NCI-H510A (cell line): ENCODE measurements at places on chromosomes 2 and 18.

GRCh38 chr2:127661072-127661649 lies 14.2 kb downstream of the LIMS2 start:
- no peak for DNase-seq

DNA sequence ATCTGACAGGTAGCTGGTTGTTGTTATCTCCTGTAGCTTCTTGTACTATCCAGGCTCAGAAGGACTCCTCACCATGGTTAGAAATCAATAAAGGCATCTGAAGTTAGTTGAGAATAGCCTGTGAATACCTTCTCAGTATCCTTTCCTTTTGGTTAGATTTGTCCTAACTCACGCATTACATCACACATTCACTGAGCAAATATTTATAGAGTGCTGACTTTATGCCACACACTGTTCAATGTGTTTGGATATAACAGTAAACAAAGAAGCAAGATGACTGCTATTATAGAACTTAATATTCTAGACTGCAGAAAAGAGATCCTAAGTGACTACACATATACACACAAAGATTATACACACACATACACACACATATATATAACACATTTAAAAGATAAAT lies 889.9 kb upstream of the CHAC2 start:
- no peak for DNase-seq

DNA sequence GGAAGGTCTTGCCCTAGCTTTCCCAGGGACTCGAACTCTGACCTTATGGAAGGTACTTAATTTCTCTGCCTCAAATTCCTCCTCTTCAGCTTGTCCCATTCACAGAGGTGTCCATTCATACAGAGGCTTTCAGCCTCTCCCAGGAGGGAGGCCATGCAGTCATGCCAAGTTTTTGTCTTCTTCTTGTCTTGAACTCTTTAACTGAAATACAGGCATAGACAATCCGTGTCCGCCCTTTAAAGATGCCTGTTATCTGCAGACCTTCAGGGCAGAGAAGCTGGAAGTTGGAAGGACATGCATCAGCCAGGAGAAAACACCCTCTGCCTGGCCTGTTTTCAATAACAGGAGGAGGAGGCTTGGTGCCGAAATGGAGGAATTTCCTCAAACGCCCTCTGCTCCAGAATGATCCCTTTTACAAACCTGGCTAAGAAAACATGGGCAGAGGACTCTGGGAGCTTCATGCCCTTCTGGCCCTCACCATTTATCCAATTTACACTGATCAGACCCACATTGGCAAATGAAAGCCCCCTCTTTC lies 308.3 kb downstream of the MYCN start:
- DNase-seq = no peak

GRCh38 chr2:196131384-196131937 lies 39.9 kb downstream of the STK17B start:
- no peak for DNase-seq

- DNase-seq = no peak
Observed at GRCh38 chr2:44954889-44955592, 13.5 kb downstream of the SIX3 start.

- no peak for DNase-seq
Observed at GRCh38 chr2:186496401-186496800, 10.3 kb downstream of the ZC3H15 start.

GRCh38 chr2:184654945-184655344 lies 56.6 kb downstream of the ZNF804A start:
- no peak for DNase-seq
